ENCODE measurements at places on chromosomes 12 and 14.

- no peak for DNase-seq
Observed at GRCh38 chr12:108091679-108092051, 37.4 kb upstream of the WSCD2 start.

- no peak for DNase-seq
Observed at GRCh38 chr14:98954349-98955000, 317.5 kb downstream of the BCL11B start.

GRCh38 chr14:96383445-96383844 lies 8.5 kb upstream of the AK7 start:
- DNase-seq: no peak

DNA sequence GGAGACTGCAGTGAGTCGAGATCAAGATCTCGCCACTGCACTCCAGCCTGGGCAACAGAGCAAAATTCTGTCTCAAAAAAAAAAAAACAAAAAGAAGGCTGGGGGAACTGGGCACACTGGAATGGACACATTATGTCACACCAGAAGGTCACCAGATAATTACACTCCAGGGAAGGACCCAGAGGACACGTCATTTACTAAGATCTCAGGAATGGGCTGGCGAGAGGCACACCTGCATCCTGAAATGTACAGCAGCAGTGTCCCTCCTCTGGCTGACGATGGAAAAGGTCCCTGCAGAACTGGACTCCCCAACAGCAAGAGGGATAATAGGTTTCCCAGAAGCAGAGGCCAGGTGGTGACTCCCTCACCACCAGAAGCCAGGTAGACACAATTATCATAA lies 243.5 kb downstream of the BCL11B start:
- DNase-seq: no peak

- DNase-seq: no peak
Observed at GRCh38 chr12:121590476-121591143, 9.8 kb upstream of the KDM2B start.

DNA sequence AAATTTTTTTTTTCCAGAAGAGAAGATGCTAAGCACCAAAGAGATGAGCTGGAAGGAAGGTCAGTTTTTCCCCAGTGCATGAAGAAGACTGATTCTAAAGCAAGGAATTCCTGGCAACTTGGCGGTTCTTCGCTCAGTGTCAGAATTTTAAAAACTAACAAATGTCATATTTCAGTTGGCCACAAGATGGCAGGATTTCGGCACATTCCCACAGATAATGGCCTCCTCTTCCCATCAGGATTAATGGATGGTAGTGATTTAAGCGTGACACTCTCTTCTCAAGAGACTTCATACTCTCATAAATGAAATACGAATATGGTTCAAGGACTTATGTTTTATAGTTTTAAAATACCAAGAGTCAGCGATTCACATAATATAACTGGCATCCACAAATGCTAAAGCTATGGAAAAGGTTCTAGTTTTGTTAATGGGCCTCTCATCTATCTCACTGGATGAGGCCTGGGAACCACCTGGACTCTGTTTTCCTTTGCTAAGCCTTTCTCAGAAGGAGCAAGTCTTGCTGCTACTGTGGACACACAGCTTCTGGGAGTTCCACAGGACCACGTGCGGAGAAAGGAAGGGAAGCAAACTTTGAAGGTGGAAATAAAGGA lies 46.1 kb upstream of the PTPRO start:
- no peak for DNase-seq

GRCh38 chr12:130141105-130141504 lies 21.2 kb upstream of the FZD10 start:
- no peak for DNase-seq

GRCh38 chr14:106883218-106883692 lies 1356.9 kb downstream of the TMEM121 start:
- DNase-seq: no peak

- no peak for DNase-seq
Observed at GRCh38 chr14:47235619-47236018, 439.8 kb downstream of the MDGA2 start.

Measured in AG04449 (cell line).